ENCODE measurements at places on chromosomes 5 and 9.

DNA sequence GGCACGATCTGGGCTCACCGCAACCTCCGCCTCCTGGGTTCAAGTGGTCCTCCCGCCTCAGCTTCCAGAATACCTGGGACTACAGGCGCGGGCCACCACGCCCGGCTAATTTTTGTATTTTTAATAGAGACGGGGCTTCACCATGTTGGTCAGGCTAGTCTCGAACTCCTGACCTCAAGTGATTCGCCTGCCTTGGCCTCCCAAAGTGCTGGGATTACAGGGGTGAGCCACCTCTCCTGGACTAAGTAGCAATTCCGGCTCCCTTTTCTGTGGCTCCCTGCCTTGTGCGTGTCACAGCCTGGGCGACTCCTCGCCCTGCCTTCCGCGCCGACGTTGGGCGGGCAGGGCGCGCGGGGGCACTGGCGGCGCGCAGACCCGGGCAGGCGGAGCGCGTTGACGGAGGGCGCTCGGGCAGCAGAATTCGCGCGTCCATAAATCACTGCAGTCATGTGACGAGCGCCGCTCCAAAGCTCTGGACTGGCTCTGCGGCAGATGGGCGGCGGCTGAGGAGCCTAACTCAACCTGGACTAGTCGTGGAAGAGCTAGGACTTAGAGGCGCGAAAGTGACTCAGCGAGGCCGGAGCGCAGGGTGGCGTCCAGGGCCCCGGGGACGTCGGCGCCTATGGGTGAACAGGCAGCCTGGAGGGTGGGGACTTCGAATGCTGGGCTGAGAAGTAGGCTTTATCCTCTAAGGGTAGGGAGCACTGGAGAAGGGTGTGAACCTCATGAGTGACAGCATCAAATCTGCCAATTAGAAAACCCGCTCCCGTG, 1.4 kb upstream of the CIZ1 start:
- DNase-seq, result peak; percentile 87

GRCh38 chr9:84512493-84512892, 157.0 kb upstream of the NTRK2 start:
- no peak for DNase-seq

GRCh38 chr5:159774476-159775031, 141.7 kb upstream of the ADRA1B start:
- DNase-seq, result no peak

GRCh38 chr5:83494666-83495065, 23.1 kb downstream of the VCAN start:
- no peak for DNase-seq

- no peak for DNase-seq
Observed at GRCh38 chr9:27499451-27499850, 24.6 kb upstream of the IFNK start.

DNA sequence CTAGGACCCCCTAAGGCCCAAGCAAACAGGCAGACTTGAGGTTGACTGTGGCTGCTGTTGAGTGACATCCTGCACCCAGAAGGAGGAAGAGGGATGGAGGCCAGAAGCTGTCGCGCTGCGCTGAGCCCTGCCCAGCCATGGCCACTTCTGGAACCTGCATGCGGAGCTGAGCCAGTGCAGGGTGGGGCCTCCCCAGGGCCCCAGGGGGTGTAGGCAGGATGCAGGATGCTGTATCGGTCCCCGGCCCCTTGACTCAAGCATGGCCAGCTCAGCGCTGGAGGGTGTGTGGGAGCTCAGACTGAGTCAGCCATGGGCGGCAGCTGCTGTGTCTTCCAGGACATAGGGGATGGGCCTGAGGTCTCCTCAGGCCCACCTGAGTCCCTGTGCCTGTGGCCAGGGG, 26.9 kb downstream of the GLT6D1 start:
- DNase-seq, result no peak

DNA sequence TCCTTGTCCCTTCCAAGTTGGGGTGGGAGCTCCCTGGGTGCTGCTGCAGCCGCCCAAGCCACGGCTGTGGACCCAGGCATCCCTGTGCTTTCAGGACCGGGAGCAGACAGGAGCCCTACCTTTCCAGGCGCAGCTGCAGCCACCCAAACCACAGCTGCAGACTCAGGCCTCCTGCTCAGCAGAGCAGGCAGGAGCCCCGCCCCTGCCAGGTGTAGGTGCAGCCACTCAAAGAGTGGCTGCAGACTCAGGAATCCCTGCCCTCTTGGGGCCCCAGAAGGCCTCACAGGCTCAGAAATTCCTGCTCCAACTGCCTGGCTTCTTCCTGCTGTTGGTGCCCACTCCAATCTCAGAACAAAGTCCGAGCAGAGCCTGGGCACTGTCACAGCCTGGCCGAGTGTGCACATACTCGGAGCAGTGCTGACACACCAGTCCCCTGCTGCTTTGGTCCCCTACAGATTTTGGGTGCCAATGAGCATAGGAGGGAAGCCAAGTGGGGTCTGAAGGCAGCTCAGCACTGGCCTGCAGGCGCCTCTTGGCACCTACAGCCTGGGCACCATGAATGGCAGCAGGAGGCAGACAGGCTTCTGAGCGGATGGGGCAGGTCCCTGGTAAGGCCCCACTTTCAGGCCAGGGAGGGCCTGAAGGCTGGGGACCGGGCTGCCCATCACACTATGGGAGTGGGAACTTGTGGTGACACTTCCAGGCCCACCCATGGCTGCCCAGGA, 6.0 kb upstream of the TESK1 start:
- DNase-seq, result peak; percentile 70

- DNase-seq, result no peak
Observed at GRCh38 chr9:100619194-100619593, 41.3 kb downstream of the CAVIN4 start.

GRCh38 chr5:65209341-65209740, 272.4 kb downstream of the ADAMTS6 start:
- DNase-seq, result no peak

DNA sequence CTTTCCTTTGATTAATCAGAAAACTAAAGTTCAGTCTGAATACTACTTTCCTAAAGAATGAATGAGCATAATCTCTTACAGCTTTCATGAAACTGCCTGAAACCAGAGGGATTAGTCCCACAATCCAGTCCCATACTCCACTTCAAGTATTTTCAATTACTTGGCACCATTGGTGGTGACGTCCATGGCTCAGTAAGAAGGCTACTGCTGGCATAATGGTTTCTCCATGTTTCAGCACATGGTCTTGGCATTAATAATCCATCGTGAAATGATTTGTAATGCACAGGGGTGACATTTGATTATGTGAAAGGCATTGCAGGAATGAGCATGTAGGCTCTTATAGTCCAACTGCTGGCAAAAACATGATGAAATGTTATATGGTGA, 23.4 kb downstream of the LIX1 start:
- DNase-seq, result no peak

DNA sequence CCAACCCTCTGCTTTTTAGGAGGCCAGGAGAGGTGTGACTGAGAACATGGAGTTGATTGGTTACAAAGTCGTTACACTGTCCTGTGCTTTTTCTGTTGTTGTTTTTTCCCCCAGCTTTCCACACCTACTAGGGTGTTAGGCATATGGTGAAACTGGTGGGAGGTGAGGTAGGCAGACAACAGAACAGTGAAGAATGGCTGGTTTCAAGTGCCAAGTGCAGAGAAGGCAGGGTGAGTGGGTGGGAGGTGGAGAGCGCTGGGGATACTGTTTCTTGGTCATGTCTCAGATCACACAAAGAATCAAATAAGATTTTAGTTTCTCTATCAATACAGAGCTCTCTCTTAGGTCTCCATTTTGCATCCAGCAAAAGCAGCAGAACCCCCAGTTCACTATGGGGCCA, 2.2 kb upstream of the SPTAN1 start:
- no peak for DNase-seq

DNA sequence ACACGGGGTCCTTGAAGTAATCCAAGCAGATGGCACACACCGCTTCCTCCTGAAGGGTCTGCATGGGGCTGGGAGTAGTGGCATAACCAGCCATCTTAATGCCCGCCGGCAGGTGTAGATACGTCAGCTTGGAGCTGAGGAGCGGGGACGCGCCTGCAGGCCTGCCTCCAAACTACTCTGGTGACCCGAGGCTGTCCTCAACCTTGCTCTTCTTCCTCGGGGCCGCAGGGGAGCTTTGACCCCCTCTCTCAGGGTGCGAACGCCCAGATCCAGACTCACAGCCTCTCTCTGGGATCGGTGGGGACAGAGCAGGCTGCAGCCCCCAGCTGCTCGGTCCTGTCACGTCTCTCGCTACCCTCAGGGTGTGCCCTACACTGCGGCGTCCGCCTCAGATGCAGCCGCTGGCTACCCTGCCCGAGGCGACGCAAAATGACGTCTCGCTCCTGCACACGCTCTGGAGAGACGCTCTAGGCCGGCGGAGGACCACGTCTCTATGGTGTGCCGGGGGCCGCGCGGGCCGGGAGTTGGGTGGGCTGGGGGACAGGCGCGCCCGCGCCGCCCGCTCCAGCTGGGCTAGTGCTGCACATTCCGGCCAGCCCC, at the start of gene TRIM52:
Gene TRIM52, minus strand, starts transcription at position 424 of the 600 bp plus-strand sequence. Its CDS starts 330 bp downstream, at position 94.
- DNase-seq, result peak; percentile 95

DNA sequence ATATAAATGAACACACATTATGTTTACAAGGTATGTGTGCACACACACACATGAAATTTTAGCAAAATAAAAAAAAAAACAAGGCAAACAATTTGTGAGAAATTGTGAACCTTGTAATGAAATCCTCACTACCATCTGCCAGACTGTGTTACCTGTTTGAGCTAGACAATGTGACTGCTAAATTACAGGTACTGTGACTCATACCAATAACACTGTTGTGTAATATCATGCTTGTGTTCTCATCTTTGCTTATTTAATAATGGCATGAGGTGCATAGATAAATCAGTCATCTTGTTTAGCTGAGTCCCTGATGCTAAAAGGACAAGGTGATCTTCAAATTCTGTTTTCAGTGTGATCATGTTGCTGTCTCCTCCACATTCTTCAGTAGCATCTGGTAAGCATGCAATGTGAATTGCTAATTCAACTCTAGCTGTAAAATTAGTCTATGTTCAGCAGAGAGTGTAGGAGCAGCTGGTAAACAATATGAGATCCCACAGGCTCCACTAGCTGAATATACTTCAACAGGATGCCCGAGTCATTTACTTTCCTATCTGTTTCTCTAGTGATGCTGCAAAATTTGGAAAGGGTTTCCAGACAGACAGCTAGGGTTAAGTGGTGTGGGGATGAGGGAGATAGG, 966.3 kb upstream of the C9orf72 start:
- DNase-seq, result no peak

DNA sequence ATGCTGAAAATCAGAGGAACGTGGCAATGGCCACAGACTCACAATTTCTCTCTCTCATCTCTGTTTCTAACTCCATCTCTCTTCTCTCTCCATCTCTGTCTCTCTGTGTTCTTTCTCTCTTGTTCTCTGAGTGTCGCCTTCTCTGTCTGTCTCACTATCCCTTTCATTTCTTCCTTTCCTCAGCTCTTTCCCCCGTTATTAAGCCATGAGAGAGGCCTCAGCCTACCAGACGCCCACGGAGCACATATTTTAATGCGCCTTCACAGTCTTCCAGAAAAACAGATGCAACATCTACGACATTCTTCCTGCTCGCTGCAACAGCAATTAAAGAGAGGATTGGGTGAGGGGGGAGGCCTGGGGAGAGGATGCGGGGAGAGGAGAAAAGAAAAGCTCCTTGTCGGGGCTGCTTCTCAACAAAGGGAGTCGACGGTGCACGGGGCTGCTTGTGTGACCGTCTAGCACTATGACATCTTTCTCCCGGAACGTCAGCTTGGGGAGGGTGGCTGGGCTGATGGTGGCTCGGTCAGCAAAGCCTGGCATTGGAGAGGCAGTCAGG, 37.7 kb upstream of the NEURL1B start:
- DNase-seq, result no peak

- no peak for DNase-seq
Observed at GRCh38 chr5:52043543-52043942, 660.3 kb downstream of the ISL1 start.

- no peak for DNase-seq
Observed at GRCh38 chr9:114467226-114467750, 38.0 kb downstream of the WHRN start.

- no peak for DNase-seq
Observed at GRCh38 chr5:13187186-13187585, 757.3 kb downstream of the DNAH5 start.

DNA sequence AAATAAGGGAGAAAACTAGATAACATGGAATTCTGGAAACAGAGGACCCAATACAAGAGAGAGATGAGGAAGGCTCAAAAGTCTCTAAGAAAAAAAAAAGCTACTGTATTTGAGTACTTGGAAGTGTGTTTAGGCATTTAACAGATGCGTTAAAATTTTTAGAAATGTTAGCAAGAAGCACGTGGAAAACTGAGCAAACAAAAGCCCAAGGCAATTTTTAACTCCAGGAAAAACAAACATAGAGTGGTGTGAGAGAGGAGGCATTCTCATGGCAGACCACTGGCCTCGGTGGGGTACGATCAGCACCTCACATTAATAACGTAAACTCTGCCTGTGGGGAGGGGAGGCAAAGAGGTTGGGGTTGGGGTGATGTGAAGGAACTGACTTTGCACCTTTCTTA, 321.4 kb downstream of the GADD45G start:
- no peak for DNase-seq

DNA sequence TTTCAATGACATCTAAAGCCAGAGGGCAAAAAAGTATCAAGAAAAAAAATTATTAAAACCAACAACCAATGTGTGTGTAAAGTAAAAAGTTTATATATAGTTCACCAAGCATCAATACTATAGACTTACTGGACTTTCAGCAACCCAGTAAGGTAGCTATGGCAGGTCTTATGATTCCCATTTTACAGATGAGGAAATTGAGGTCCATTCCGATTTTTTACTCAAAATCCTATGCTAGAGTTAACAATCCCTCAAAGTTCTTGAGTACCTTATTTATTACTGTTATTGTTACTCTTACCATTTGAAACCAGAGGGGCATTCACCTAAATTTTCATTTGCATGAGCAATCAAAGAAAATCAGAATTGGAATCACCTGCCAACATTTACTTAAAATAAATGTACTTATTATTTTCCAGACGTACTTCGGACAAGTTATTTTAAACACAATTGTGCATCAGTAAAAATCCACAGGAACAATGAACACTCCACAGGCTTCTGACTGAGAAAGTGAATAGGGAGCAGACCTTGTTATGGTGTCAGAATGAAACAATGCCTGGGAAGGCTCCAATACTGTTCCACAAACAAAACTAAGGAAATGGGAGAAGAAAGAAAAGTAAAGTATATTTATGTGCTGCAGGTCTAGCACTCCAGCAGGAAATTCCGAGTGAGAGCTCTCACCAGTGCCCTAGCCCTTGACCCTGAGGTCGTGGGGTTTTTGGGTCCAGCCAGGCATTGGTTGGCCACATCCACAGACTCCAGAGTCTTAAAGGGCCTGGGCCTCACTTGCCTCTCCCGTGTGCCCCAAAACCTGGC, 229.9 kb downstream of the PIK3R1 start:
- DNase-seq, result no peak
